ENCODE measurements at places on chromosomes 6 and 20.

DNA sequence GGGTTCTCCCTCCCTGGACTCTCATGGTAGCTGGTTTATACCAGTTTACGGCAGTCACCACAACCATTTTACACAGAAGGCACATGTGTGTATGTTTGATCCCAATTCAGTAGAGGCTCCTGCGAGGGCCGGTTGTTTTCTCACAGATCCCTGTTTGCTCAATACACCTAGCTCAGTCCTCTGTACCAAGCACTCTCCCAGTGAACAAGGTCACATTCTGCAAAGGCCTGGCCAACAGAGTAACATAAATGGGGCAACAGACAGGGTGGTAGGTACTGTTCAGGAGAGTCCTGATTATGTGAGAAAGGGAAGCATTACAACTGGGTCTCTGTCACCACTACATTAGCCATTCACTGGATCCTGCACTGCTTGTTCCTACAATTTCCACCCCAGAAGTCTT, 84.4 kb downstream of the ELOVL5 start:
- no peak for DNase-seq

- no peak for DNase-seq
Observed at GRCh38 chr20:17878069-17878911, 90.3 kb downstream of the SNX5 start.

GRCh38 chr6:136521427-136521826, 28.8 kb downstream of the MAP7 start:
- DNase-seq = no peak

DNA sequence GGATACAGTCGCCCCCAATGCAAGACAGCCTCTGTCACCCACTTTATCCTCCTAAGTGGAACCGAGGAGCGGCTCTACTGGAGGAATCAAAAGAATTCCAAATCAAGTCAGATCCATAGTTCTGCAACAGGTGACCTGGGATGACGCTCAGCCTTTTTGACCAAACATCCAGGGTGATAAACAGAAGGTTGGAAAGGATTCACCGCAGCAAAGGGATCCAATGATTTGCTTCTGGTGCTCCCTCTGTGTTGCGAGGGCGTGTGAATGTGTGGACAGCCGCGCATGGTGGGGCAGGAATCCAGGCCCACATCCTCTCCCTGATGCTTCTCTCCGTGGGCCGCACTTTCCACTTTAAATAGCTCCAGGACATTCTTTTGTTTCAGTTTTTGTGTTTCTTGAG, 116.8 kb upstream of the CDH4 start:
- DNase-seq = no peak

- DNase-seq = no peak
Observed at GRCh38 chr20:38863024-38863851, 57.7 kb downstream of the PPP1R16B start.

GRCh38 chr6:151963001-151963400, 155.5 kb downstream of the ESR1 start:
- peak; percentile 20 for DNase-seq

- no peak for DNase-seq
Observed at GRCh38 chr6:160130729-160131484, 9.3 kb downstream of the SLC22A1 start.

DNA sequence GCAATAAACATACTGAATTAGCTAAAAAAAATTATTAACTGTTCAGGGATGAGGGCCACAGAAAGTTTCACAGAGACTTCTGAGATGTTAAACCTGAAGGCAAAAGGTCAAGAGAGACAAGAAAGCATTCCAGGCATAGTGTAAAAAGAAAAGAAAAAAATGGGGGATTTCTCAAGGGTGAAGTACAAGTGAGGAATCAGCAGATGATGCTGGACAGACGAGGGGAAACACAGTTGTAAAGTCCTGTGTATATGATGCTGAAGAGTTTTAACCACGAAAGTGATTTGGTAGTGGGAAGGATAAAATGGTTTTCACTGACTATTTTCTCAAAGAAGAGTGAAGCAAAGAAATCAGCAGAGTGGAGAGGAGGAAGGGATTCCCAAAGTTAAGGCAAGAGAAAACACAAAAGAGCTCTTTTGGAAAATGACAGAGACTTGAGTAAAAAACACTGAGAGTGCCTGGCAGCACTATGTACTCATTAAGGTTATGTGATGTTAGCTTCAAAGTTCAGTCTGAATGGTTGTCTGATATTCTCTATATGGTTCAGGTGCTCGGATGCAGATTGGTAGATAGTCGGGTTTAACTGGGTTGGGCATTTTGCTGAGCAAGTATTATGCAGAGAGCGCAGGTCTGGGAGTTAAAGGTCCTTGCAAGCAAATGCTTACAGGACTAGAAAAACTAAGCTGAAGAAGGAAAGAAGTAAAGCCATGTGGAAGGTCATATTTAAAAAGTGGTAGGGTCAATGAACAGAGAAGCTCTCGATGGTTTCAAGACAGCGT, 16.4 kb downstream of the RAB23 start:
- no peak for DNase-seq

- no peak for DNase-seq
Observed at GRCh38 chr6:136873748-136874147, 48.4 kb upstream of the SLC35D3 start.

DNA sequence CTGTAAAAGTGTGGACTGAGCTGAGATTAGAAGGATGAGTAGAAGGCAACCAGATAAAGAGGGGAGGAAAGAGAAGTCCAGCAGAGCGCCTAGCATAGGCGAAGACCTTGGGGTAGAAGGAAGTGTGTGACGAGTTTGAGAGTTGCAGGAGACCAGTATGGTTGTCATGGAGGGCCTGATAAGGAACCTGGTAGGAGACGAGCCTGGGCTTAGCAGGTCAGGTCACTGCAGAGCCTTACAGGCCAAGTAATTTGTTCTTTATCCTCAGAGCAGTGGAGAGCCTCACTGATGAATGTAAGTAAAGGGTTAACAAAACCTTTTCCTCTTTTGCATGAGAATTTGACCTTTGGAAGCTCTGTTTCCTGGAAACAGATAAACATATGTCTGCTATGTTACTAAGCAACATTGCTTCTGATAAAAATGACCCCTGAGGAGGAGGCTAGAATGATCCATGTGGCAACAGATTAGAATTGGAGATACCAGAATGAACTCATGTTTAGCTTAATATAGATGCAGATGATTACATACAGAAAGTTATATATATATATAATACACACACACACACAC, 2.9 kb upstream of the TMEM74B start:
- no peak for DNase-seq

DNA sequence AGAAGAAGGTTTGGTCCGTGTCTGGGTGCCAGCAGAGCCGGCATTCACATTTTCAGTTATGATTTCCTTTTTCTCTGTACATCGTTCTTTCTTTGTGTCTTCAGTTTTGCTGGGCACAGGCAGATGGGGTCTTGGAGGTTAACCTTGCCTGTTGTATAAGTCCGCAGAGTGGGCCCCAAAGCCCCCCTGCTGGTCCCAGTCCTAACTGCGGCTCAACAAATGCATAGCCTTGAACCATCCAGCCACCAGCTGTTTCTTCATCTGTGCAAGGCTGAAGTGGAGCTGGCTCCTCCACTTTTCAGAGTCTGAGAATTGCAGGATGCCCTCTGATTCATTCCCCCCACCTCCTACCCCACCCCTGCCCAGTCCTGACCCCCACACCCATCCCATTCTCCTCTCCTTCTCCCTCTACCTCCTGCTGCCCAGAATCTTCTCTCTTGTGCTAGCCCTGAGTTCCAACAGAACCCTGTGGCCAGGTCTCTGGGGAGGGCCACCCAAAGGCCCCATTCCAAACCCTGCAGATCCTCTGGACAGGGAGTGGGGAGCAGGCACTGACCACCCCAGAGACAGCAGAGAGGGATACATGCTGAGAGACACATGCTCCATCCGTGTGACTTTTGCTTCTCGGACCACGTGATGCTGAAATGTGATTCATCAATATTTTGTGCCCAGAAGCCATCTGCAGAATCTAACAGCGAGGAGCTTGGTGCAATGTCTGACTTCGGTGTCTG, 386.5 kb upstream of the SULF2 start:
- DNase-seq = peak; percentile 40

DNA sequence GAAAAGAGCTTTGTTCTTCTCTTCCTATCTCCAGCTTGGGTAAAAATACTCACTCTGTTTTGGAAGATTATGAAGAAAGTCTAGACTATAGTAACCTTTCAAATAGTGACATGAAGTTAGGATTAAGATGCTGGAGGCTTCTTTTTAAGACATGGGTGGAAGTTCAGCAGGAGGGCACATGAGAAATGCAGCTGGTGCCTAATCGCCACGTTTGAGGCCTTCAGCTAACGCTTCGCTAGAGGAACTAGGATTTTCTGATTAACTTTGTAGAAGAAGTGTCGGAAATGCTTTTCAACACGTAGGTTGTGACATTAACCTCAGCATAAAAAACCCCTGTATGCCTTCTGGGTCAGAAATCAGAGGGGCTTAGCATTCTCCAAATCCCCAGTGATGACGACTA, 348.1 kb upstream of the MAP3K7 start:
- DNase-seq = no peak

DNA sequence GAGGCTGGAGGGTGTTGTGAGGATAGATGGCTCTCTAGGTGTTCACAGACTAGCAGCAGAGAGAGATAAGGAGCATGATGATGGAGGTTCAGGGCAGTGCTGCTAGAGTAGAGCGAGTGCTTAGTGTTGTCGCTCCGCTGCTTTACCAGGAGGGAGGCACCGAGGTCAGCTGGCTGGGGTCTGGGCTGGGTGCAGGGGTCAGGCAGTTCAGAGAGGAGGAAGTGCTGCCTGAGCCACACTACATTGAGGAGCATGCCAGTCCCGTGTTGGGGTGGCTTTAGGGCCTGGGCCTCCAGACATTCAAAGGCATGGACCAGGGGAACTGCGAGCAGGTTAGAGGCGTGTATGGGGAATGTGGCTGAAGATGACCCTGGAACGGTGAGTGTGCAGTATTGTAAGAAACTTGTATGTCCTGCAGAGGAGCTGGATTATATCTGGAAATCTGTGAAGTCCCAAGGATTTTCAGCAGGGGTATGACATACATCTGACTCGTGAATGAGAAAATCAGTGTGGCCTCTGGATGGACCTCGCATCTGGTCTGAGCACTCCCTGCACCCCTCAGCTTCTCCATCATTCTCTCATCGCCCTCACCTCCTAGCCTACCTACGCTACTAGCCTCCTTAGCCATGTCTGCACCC, 66.9 kb downstream of the IGF2R start:
- no peak for DNase-seq

GRCh38 chr6:121330516-121330915, 3.8 kb downstream of the TBC1D32 start:
- no peak for DNase-seq

DNA sequence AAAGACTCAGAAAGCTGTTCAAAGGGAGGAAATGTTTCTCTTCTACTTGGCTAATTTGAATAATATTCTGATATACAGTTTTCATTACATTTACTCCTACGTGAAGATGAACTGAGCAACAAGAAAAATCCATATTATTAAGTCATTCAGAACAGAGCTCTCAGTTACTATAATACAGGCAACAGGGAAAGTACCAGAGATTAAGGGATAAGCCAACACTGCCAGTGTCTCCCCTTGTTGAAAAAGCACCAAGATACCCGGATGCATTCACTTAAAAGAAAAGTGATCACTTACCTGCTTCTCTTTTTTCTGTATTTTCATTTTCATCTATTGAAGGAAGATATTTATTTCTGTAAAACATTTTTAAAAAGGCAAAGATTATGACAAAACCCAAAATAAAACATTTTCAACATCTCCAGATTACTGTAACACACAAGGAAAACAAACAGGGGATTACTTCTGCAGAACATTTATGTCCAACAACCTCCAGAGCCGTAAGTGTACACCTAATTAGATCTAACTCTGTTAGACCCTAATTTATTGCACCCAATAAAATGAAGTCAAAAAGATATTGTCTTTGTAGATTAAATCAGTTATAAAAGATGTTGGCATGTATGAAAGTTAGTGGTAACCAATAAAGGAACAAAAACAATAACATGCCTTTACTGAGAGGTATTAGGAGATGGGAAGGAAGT, 67.0 kb downstream of the CHD6 start:
- DNase-seq = no peak

- peak; percentile 29 for DNase-seq
Observed at GRCh38 chr20:58810116-58810878, 40.4 kb downstream of the GNAS-AS1 start.

GRCh38 chr6:5753209-5753608, 253.5 kb downstream of the NRN1 start:
- DNase-seq = no peak

- DNase-seq = no peak
Observed at GRCh38 chr6:107272246-107272645, 156.9 kb upstream of the BEND3 start.

DNA sequence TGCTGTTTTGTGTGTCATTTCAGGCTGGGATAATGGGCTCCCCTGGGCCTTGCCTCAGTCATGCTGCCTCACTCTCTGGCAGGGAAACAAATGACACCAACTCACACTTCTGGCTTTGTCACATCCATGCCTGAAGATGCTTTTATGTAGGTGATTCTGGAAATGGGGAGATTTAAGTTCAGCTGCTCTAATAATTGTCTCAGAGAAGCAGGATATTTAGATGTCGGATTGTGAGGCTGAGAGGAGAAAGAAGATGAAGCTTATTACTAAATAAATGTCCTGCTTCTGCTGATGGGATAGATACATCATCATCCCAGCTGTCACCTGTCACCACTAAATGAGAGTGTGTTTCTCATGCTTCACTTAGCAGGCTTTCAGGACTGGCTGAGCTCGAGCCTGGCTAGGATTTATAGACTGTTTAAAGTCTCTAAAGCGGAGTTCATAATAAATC, 480.2 kb upstream of the SPTLC3 start:
- no peak for DNase-seq

- peak; percentile 41 for DNase-seq
Observed at GRCh38 chr6:152721956-152722355, 24.3 kb downstream of the MYCT1 start.

GRCh38 chr6:37595859-37596258, 96.2 kb upstream of the CCDC167 start:
- DNase-seq = no peak

DNA sequence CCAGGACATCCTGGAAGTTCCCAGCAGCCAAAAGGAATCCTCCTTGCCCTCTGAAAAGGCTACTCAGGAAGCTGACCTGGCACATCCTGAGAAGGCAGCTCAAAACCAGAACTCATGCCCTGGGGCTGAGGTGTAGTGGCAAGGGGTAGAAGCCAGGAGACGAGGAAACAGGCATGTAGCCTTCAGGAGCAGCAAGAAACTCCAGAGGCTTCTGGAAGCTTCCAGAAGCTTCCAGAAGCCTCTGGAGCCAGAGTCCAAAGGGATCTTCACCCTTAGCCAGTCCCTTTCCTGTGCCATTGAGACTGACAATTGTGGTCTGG, 43.9 kb downstream of the BMP7 start:
- DNase-seq = no peak
